Stimulated activated CD4-positive, alpha-beta T cell treated with anti-CD3 and anti-CD28 coated beads, Interleukin-15, amount 100 ng/mL, for 24 hours (primary cell): ENCODE measurements at places on chromosomes 4 and X.
A peak's percentile ranks its signal among the peaks of the same experiment; 100 is the strongest.

- DNase-seq, result no peak
Observed at GRCh38 chrX:133594156-133594555, 178.9 kb upstream of the GPC4 start.

DNA sequence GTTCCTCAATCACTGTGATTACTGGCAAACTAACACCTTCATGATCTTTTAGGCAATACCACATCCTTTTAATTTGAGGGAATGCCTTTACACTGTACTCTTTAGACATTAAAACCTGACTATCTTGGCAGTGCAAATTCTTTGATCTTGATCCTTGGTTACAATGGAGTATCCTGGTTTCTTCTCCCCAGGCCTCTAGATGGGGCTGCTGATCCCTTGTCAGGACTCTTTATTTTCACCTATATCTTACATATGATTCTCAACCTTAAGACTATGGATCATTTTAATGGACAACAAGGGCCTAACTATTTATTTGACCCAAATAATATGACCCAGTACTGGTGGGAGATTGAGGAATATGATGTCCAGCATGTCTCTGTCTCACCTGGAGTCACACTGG is 1005.5 kb upstream of the INTU start:
- no peak for DNase-seq

DNA sequence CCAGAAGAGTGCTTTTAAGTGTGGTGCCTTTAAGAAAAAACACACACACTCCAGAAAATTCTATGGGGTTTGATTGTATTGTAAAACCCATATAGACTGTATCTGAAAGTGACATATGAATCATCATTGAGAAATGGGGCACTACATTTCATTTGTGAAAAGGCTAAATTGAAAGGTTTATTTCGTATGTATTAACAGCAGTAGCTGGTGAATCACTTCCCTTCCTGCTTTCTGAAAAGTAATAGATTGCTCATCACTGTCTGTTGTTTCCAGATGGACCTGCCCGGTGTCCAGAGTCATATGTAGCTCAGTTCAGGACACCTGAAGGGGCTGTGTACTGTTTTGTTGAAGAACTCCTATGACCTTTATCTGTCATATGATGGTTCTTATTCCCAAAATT is 28.1 kb upstream of the HPRT1 start:
- DNase-seq, result peak; percentile 9

- DNase-seq, result peak; percentile 8
Observed at GRCh38 chr4:186726426-186727168, 2.9 kb upstream of the FAT1 start.

- DNase-seq, result no peak
Observed at GRCh38 chrX:133287860-133288259, 69.7 kb upstream of the TFDP3 start.

GRCh38 chr4:86890790-86891189 is 1.4 kb downstream of the C4orf36 start:
- DNase-seq, result no peak

GRCh38 chr4:152246659-152247058 is 289.2 kb downstream of the FBXW7 start:
- peak; percentile 15 for DNase-seq

DNA sequence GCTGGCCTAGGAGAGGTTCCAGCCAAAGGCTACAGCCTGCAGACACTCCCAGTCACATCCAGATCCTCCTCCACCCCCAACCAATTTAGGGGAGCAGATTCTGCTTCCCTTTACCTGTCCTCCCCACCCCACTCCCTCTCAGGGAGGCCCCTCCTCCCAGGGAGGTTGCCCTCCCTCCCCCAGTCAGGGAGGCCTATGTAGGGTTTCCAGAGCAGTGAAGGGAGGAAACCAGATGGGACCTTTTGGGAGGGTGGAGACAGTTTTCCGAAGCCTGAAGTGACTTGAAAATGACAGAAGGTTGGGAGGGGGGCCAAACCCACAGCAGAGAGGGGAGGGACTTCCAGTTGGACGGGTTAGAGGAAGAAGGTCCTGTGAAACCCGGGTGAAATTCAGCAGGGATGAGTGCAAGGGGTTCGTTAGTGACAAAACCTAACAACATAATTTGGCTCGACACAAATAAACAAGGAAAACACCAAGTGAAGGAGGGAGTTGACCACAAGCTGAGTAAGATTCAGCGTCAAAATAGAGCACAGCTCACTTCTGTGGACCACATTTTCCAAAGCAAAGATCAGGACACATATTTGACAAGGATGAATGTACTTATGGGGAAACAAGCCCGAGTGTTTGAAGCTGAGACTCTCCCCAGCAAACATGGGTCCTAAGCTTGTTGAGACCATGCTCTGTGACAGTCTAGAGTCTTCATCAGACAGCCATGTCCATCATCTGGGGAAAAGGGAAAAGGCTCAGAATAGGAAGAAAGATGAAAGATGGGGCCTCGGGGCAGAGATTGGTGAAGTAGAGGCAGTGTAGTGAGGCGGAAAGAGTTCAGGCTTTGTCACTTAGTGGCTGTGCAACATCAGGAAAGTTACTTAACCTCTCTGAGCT is 46.4 kb downstream of the PRPS1 start:
- DNase-seq, result peak; percentile 43

GRCh38 chr4:111631215-111631999 is 513.8 kb upstream of the FAM241A start:
- DNase-seq, result no peak

DNA sequence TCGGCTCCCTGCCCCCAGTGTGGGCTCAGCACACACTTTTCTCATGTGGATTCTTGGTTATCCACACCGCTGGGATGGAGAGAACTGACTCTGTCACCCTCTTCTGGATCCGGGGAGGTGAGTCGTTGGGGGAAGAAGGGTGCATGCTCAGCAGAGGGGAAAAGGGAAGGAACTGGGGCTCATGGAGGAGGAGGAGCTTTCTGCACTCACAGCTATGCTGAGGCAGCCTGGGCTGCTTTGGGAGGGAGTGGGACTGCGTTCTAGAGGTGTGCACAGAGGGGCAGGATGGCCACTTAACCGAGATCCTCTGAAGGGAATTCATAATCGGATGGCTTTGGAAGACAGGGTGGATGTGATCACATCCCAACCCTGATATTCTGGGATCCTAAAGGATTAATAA is 51.6 kb downstream of the RTL5 start:
- DNase-seq, result no peak

- no peak for DNase-seq
Observed at GRCh38 chr4:126267689-126268088, 952.9 kb downstream of the FAT4 start.

- no peak for DNase-seq
Observed at GRCh38 chr4:48470570-48470969, 12.6 kb upstream of the SLC10A4 start.

DNA sequence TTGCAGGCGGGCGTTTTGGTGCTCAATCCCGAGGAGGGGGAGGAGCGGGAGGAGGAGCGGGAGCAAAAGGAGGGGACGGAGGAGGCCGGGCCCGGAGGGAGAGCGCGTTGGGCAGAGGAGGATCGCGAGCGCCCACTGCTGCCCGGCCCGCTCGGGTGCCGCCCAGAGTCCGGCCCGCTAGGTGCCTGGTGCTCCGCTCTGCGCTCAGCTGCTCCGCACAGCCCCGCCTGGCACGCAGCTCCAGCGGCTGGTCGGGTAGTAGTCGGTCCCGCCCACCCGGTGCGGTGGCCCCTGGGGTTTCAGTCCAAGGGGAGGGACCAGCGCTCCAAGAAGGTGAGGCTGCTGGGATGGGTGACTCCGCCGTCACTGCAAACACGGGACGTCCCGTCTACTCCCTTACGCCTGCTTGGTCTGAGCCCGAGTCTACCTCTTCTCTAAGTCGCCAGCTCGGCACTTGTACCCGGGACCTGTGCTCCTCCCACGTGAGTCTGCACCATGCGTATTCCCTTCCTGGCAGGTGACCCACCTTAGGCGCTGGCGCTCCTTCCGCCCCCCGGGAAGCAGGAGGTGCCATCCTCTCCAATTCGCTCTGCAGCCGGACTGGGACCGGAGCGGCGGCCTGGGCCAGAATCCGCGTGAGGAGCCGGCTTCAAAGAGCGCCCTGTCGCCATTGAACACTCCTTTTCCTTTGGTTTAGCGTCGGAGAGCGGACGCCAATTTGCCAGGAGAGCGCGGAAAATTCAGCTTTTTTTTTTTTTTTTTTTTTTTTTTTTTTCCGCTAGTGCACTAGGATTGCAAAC is 405 bp upstream of the HS3ST1 start:
- DNase-seq, result peak; percentile 71

DNA sequence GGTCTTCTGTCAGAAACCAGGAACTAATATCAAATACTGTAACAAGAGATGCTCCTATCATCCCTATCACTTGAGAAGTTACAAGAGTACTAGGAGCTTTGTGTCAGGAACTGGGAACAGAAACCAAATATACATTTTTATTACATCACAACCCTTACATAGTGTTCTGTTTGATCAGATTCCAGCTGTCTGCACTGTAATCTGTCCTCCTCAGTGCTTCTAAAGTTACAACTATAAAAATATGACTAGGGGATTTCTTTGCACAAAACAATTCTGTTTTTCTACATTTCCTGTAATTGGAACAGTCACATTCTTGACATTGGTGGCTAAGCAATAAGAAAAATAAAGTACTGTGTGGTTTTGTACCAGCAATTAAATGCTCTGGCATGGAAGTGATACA is 686.0 kb downstream of the PDHA2 start:
- no peak for DNase-seq

DNA sequence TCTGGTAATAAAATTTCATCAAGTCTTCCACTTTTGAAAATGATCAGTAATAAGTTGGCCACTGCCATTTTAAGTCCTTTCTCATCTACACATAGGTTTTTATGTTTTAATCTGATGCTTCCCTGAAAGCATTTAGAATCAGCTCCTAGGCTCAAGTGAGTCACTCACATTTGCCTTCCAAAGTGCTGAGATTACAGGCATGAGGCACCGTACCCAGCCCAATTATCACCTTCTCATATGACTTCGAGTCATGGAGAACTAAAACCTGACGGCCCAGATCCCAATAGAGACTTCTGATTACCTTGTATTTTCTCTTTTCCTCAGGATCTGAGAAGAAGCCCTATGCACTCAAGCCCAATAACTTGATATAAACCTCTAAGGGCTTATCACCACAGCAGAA is 140.8 kb downstream of the OPHN1 start:
- no peak for DNase-seq

GRCh38 chrX:19127649-19128168 is 5.4 kb upstream of the ADGRG2 start:
- DNase-seq, result no peak

GRCh38 chr4:3341760-3342159 is 48.9 kb downstream of the RGS12 start:
- DNase-seq, result no peak

DNA sequence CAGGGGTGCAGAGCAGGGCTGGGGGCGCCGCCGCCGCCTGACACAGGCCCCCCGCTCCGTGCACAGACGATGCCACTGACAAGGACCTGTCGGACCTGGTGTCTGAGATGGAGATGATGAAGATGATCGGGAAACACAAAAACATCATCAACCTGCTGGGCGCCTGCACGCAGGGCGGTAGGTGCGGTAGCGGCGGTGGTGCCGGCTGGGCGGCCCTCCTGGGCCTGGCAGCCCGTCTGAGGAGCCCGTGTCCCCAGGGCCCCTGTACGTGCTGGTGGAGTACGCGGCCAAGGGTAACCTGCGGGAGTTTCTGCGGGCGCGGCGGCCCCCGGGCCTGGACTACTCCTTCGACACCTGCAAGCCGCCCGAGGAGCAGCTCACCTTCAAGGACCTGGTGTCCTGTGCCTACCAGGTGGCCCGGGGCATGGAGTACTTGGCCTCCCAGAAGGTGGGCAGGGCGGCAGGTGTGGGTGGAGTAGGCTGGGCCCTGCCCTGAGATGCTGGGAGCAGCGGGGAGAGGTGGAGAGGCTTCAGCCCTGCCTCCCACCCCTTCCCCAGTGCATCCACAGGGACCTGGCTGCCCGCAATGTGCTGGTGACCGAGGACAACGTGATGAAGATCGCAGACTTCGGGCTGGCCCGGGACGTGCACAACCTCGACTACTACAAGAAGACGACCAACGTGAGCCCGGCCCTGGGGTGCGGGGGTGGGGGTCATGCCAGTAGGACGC is 12.6 kb downstream of the FGFR3 start:
- no peak for DNase-seq

DNA sequence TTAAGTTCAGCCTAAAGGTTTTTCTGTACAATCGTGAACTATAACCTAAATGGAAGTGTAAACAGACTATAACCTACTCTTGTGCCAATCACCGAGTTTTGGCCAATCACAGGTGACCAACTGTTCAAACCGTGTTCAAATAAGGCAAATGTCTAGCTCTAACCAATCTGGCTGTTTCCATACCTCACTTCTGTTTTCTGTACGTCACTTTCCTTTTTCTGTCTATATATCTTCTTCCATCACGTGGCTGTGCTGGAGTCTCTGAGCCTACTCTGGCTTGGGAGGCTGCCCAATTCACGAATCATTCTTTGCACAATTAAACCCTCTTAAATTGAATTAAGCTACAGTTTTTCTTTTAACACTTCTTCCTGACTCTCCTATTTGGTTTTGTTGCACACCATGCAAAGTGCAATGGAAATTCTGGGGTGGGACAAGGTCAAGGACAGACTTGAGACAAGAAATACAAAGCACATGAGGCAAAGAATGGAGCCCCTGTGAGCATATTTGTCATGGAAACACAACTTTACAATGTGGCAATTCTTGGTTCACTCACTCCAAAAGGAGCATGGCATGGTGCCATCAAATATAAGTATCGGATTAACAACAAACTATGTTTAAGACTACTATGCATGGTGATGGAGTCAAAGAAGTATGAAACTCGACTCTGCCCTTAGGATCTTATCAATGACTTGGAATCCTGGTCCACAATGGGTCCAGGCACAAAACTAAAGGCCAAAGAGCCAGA is 115.7 kb upstream of the FAM9B start:
- no peak for DNase-seq

DNA sequence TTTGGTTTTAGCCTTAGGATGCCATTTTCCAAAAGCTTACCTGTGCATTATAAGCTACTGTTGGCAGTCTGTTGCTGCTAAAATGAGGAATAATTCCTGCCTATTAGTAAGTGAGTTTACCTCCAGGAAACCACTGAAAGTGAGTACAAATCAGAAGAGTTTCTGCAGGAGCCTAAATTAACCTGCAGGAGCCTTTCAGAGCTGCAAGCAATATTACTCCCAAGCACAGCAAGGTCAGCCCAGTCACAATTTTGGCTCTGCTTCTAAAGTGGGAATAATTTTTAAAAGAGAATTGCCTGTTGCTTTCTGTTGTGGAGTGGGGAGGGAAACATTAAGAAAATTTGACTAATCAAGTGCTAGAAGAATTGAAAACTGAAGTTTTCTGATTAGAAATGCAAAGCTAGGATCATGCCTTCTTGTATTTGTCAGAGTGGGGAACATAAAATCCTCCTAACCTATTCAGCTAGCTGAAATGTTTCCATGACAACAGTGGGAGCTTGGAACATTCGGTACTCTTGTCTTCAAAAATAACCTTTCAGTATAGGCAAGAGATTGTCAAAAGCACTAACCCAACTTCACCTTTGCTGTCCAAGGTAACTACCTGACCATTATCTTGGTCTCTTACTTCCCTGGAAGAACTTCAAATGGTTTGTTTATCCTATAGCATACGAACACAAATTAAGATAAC is 193.2 kb downstream of the COMMD8 start:
- no peak for DNase-seq
